ENCODE measurements at places on chromosomes 5 and 9.

DNA sequence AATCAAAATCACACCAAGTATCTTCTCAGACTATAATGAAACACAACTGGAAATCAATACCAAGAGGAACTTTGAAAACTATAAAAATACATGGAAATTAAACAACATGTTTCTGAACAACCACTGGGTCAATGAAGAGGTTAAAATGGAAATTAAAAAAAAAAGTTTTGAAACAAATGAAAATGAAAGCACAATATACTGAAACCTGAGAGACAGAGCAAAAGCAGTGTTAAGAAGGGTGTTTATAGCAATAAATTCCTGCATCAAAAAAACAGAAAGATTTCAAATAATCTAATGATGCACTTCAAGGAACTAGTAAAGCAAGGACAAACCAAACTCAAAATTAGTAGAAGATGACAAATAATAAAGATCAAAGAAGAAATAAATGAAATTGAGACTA is 92.0 kb downstream of the TMEM232 start:
- no peak for DNase-seq

DNA sequence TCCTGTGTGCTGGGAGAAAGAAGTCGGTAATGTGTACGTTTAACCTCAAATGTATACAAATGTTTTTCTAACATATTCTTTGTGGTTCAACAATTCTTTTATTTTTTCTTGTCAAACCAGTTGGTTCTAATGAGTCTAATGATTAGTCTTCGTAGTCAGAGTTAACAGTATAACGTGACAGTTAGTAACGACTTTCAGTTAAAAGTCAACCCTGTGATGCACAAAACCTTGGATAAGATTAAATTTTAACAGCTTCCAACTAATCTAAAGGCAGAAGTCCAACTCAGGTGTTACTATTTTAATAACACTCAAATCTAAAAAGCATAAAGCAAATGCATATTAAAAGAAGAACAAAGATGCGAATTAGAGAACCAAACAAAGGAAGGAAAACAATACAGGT is 47.0 kb downstream of the SEMA6A start:
- no peak for DNase-seq

- no peak for DNase-seq
These were observed 168.6 kb downstream of the EFNA5 start for GRCh38 chr5:107501965-107502675.

- no peak for DNase-seq
These were observed 32.9 kb upstream of the CEP72 start for GRCh38 chr5:579211-579610.

GRCh38 chr5:52998552-52999313 is 9.6 kb downstream of the ITGA2 start:
- no peak for DNase-seq

- no peak for DNase-seq
These were observed 7.5 kb downstream of the OR1K1 start for GRCh38 chr9:122807271-122807900.

DNA sequence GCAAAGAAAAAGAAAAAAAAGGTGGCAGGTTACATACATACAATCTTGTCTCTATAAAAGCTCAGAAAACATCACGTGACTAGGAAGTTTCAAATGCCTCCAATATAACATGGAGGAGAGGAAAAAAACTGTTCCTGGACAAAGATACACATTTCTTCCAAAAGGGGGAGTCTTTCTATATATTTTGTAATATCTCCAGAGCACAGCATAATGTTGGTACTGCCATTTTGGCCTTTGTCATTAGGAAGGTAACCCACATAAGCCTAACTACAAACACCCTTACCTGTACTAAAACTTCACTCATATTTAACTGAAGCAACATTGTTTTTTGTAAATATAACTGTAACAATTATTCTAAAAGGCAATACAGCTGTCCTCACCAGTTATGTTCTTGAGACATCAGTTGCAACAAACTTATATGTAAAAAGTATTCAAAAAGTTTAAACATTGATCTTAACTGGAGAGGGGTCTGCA is 1.2 kb upstream of the BTF3 start:
- peak; percentile 5 for DNase-seq

GRCh38 chr9:134585746-134586706 is 55.6 kb upstream of the COL5A1 start:
- no peak for DNase-seq

- no peak for DNase-seq
These were observed 349.3 kb downstream of the RAB3C start for GRCh38 chr5:58932057-58932612.

DNA sequence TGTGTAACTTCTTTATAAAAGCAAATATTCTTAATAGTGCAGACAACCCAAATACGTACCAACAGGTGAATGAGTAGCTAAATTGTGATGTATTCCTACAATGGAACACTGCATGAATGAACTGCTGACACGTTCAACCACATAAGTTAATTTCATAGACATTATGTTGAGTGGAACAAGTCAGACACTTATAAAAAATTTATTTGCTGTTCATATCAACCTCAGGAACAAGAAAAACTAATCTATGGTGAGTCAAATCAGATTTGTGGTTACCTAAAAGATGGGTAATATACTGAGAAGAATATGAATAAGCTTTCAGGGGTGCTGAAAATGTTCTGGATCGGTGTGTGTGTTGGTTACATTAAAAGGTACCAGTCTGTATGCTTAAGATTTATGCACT is 35.7 kb downstream of the INVS start:
- no peak for DNase-seq

DNA sequence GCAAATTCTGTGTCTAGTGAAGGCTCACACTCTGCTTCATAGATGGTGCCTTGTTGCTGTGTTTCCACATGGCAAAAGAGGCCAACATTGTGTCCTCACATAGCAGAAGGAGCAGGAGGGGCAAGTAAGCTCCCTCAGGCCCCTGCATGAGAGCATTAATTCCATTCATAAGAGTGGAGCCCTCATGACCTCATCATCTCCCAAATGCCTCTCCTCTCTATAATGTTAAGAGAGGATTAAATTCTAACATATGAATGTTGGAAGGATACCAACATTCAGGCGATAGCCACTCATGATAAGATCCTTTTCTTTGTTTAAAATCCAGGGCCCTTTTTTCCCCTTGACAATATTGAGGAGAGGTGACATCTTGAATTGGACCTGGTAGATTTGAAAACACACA is 35.2 kb upstream of the PAM start:
- no peak for DNase-seq

- DNase-seq = no peak
These were observed 28.5 kb upstream of the HMCN2 start for GRCh38 chr9:130237076-130237475.

GRCh38 chr5:137101544-137101943 is 397.6 kb downstream of the SPOCK1 start:
- DNase-seq = no peak

GRCh38 chr5:110108520-110108919 is 418.8 kb downstream of the MAN2A1 start:
- DNase-seq = no peak

DNA sequence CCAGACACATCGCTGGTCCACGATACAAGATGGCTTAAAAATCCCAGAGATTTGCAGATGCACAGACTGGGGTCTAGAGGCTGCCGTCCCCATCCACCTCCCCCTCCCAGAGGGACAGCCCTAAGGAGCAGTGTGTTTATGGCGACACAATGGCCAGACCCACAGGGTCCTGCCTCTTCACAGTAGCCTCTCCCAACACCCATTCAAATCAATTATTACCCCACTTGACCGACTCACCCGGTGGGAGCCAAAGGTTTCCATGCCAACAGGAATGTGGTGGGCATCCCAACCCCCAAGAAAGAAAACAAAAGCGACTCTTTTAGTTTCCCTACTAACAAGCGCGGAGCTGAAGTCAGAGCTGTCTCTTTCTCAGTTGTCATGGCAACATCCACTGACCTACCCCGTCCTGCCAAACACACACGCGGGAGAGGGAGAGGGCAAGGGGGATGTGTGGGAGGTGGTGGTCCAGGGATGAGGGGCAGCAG is 209.0 kb downstream of the TTLL11 start:
- DNase-seq = peak; percentile 68

- DNase-seq = no peak
These were observed 50.7 kb downstream of the C7 start for GRCh38 chr5:40960037-40960436.

- no peak for DNase-seq
These were observed 497.2 kb downstream of the MAT2B start for GRCh38 chr5:164002628-164003027.
